Esophagus mucosa (tissue), 1 donor: ENCODE measurements at places on chromosomes 6 and 20. TPM values are rescaled to one million over a fixed set of nuclear protein-coding genes. Genes with fewer than 3 reads are reported as not detected.

The TRIM31 gene
- total RNA-seq: 0.20 TPM

The NCOA7 gene
- 59.8 TPM for total RNA-seq

GRCh38 chr6:34246563-34247391, 2.0 kb downstream of the SMIM29 start:
- ATAC-seq: no peak

- no peak for ATAC-seq
These were observed 23.2 kb downstream of the GHRH start for GRCh38 chr20:37238426-37238825.
